ENCODE measurements at places on chromosomes 12 and 14. TPM values are rescaled to one million over a fixed set of nuclear protein-coding genes. Genes with fewer than 3 reads are reported as not detected.

DNA sequence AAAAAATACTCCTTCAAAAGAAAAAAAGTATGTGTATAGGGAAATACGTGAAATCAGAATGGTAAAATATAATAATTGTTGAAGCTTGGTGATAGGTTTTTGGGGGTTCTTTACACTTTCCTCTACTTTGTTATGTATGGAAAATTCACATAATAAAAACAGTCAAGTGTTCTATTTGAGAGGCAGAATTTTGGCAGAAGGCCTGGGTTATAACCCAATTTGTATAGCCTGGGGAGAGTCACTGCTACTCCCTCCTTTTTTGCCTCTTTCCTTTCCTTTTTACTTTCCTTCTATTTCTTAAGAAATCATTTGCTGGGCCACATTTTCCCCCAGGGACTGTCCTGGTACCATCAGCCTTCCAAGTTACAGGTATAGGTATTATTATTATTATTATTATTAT is 105.7 kb downstream of the CRADD start:
- DNase-seq: no peak
- no peak overlapping the region for H3K4me3 ChIP-seq
- H3K27me3 ChIP-seq: no peaks in the 10 kb centered on the region
- H3K27ac ChIP-seq: no peak overlapping the region
- no peaks in the 10 kb centered on the region for H3K36me3 ChIP-seq
- H3K4me1 ChIP-seq: peaks cover 32% of the 10 kb centered on the region

DNA sequence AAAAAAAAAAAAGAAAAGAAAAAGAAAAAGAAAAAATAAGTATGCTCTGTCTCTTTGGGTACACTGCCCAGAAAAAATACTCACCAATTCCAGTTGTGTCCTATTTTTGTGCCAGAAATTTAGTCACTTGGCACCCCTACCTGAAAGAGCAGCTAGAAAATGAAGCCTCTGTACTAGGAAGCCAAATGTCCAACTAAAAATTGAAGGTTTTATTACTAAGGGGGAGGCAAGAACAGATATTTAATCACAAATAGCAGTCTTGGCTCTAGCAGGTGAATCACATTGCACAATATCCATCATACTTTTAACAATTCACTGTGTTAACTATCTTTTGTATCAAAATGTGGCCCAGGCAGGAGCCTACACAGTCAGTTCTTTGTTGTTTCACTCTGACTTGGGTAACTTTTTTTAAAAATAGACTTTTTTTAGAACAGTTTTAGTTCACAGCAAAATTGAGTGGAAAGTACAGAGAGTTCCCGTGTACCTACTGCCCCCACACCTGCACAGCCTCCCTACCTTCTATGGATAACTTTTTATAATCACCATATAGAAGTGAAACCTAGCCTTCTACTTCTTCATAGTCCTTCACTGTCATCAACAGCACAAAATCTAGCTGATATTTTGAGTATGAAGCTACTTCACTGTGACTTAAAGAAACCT is 87.1 kb upstream of the ATF7IP start:
- no peaks in the 10 kb centered on the region for H3K27me3 ChIP-seq
- H3K4me1 ChIP-seq: peaks cover 1% of the 10 kb centered on the region
- no peak for DNase-seq
- H3K27ac ChIP-seq: no peak overlapping the region

DNA sequence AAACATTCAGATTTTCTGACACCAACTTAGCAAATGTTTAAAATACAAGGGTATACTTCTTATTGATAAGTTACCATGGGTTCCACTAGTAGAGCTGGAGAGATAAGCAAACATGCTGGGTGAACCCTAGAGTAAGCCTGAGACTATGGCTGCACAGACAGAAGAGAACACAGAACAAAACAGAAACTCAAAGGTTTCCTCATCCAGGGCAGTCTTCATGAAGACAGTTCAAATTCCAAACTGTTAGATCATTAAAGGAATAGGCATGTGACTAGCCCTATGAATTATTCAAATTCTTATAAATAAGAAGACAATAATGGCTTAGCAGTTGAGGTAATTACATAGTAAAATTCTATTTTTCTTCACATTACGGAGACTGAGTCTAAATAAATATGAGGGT is 28.1 kb downstream of the BTBD7 start:
- no peak for DNase-seq
- H3K27me3 ChIP-seq: no peaks in the 10 kb centered on the region

GRCh38 chr12:46089414-46090162 is 99.2 kb upstream of the SCAF11 start:
- H3K27ac ChIP-seq: no peak overlapping the region
- no peaks in the 10 kb centered on the region for H3K4me1 ChIP-seq
- H3K4me3 ChIP-seq: no peak overlapping the region
- no peak for DNase-seq
- H3K27me3 ChIP-seq: peaks cover 4% of the 10 kb centered on the region

DNA sequence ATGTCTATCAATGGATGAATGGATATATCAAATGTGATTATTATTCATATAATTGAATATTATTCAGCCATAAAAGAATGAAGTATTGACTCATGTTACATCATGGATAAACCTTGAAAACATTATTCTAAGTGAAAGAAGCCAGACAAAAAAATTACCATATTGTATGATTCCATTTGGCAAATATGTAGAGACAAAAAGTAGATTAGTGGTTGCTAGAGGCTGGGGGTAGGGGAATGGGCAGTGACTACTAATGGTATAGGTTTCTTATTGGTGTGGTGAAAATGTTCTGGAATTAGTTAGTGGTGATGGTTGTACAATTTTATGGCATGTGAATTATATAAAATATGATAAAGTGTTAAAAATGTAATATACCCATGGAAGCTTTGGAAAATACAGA is 31.8 kb upstream of the GNS start:
- DNase-seq: no peak
- no peak overlapping the region for H3K27ac ChIP-seq
- H3K36me3 ChIP-seq: no peaks in the 10 kb centered on the region

DNA sequence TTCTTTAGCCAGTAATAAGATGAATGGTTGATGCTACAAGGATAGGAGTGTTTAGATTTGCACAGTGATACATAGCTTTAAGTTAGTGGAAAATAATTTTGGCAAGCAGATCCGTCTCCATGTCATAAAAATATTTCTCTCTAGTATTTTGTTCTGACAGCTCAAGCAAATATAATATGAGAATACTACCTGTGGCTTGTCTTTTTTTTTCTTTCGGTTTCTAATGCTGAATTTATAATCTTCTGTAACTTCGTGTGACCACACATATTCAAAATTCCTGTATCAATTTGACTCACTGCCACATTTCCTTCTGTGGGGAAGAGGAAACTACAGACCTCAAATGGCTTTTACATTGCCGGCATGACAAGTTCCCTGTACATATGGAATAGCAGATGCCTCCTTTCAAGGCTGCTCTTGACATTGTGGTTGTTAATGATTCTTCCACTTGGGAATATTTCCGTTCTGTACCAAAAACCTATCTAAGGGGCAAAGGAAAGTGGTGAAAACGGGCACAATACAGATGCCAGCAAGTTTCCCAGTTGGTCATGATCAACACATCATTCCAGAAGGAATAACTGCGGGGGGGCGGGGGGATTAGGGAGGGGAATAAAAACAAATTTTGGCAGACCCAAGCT is 103.6 kb upstream of the CCDC91 start:
- no peak for DNase-seq
- no peaks in the 10 kb centered on the region for H3K27me3 ChIP-seq
- H3K36me3 ChIP-seq: no peaks in the 10 kb centered on the region
- no peaks in the 10 kb centered on the region for H3K4me1 ChIP-seq

DNA sequence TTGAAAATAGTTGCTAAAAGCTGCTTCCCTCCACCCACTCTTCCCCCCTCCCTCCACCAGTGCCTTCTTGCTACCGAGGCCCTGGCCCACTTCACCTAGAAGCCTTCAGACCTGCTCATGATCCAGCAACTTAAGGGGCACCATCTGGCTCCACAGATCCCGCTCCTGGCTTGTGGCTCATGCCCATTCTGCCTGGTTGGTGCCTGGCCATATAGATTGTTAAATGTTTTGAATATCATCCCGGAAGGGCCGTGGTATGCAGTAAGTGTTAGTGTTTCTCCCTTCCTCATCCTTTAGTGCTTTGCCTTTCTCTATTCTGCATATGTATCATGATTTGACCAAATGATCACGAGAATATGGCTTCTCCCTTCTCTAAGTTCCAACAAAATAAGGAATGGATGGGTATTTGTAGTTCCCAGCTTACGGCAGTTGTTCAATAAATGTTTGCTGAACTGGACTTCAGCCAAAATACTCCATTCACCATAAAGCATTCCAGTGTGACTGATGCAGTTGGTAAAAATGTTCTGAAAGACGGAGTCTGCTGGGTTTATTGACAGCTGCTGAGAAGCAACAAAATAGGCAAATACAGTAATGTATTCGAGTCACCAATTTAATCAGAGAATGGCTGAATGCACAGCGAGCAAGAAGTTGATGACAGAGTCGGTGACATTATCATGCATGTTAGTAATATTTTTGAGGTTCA is 30.7 kb downstream of the GRIP1 start:
- H3K27ac ChIP-seq: no peak overlapping the region
- DNase-seq: no peak
- H3K27me3 ChIP-seq: no peaks in the 10 kb centered on the region
- no peaks in the 10 kb centered on the region for H3K36me3 ChIP-seq
- no peaks in the 10 kb centered on the region for H3K4me1 ChIP-seq

The GALNT9 gene
- 1.6 TPM for total RNA-seq

- no peak for DNase-seq
- H3K27ac ChIP-seq: no peak overlapping the region
- no peaks in the 10 kb centered on the region for H3K4me1 ChIP-seq
- H3K4me3 ChIP-seq: no peak overlapping the region
- H3K36me3 ChIP-seq: no peaks in the 10 kb centered on the region
- H3K27me3 ChIP-seq: no peaks in the 10 kb centered on the region
Observed at GRCh38 chr12:116800918-116801317, 62.8 kb downstream of the RNFT2 start.

The MYF5 gene
- not detected for total RNA-seq

The MGST1 gene
- 357 TPM for total RNA-seq

The SERPINA10 gene
- not detected for total RNA-seq

The PTPRB gene
- 196 TPM for total RNA-seq

- no peak overlapping the region for H3K27ac ChIP-seq
- no peaks in the 10 kb centered on the region for H3K36me3 ChIP-seq
- H3K27me3 ChIP-seq: no peaks in the 10 kb centered on the region
- peaks cover 26% of the 10 kb centered on the region for H3K4me1 ChIP-seq
- no peak for DNase-seq
- no peak overlapping the region for H3K4me3 ChIP-seq
Observed at GRCh38 chr12:47087088-47087688, 7.4 kb upstream of the AMIGO2 start.

- H3K4me1 ChIP-seq: no peaks in the 10 kb centered on the region
- no peak overlapping the region for H3K27ac ChIP-seq
- H3K27me3 ChIP-seq: peaks cover 24% of the 10 kb centered on the region
- no peak for DNase-seq
- no peak overlapping the region for H3K4me3 ChIP-seq
Observed at GRCh38 chr14:101151927-101152305, 248.4 kb upstream of the RTL1 start.

GRCh38 chr14:102868956-102869547 is 53.4 kb upstream of the AMN start:
- H3K27ac ChIP-seq: no peak overlapping the region
- H3K4me3 ChIP-seq: no peak overlapping the region
- H3K36me3 ChIP-seq: peaks cover 24% of the 10 kb centered on the region
- DNase-seq: no peak

The LHX5 gene
- not detected for total RNA-seq

The CERS5 gene
- total RNA-seq: 33.2 TPM

The SDR9C7 gene
- not detected for total RNA-seq

DNA sequence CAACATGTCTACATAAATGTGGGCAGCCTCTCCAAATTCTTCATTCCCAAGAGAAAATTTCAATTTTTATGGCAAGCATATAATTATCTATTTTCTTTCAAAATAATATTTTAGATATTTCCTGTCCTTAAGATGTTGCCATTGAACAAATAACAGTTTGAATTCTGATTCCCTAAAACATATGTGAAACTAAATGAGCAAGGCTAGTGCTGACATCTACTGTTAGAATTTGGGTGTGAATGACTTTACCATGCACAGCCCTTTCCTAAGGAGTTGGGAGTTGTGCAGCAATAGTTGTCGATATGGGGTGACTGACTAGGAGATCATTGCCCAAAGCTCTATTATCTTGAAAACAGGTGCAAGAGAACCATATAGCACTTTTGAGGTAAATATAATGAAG is 108.2 kb upstream of the SLC38A4 start:
- peaks cover 5% of the 10 kb centered on the region for H3K27me3 ChIP-seq
- H3K27ac ChIP-seq: no peak overlapping the region
- H3K4me1 ChIP-seq: no peaks in the 10 kb centered on the region
- no peak for DNase-seq
- H3K36me3 ChIP-seq: no peaks in the 10 kb centered on the region
- no peak overlapping the region for H3K4me3 ChIP-seq

GRCh38 chr12:102685841-102686240 is 205.5 kb upstream of the IGF1 start:
- no peak overlapping the region for H3K27ac ChIP-seq
- no peak for DNase-seq
- H3K36me3 ChIP-seq: no peaks in the 10 kb centered on the region

GRCh38 chr12:49619286-49619685 is 4.1 kb upstream of the PRPF40B start:
- DNase-seq: no peak
- H3K4me1 ChIP-seq: peaks cover 20% of the 10 kb centered on the region
- no peak overlapping the region for H3K4me3 ChIP-seq

DNA sequence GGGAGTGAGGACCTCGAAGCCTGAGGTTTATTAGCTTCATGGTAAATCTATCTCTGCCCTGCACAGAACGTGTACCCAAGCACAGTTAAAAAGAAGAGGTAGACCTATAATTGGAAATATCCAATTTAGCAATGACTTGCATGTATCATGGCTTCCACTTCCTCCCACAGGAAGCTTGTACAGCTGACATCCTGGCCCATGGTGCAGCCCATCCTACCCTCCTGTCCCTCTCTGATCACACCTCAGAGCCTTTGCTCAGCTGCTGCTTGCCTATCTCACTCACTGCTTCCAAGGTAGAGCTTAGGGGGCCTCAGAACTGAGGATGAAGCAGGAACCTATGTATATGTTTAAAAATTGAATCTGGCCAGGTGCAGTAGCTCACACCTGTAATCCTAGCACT is 4.3 kb upstream of the BCDIN3D start:
- peaks cover 8% of the 10 kb centered on the region for H3K4me1 ChIP-seq
- no peaks in the 10 kb centered on the region for H3K36me3 ChIP-seq
- H3K4me3 ChIP-seq: no peak overlapping the region
- H3K27ac ChIP-seq: no peak overlapping the region
- H3K27me3 ChIP-seq: peaks cover 12% of the 10 kb centered on the region

The PSMC1 gene
- total RNA-seq: 75.1 TPM

The OAS3 gene
- total RNA-seq: 47.4 TPM

- H3K27me3 ChIP-seq: no peaks in the 10 kb centered on the region
- H3K36me3 ChIP-seq: no peaks in the 10 kb centered on the region
- no peak overlapping the region for H3K27ac ChIP-seq
- H3K4me1 ChIP-seq: no peaks in the 10 kb centered on the region
Observed at GRCh38 chr14:76894308-76894707, 68.1 kb downstream of the LRRC74A start.

GRCh38 chr12:24561882-24562770 is 386.8 kb downstream of the BCAT1 start:
- H3K27ac ChIP-seq: peak overlapping the region; percentile 89
- peak; percentile 88 for DNase-seq
